ENCODE measurements at places on chromosomes 16 and 17. TPM values are rescaled to one million over a fixed set of nuclear protein-coding genes. Genes with fewer than 3 reads are reported as not detected.

- no peak for DNase-seq
These were observed 10.3 kb upstream of the MRPL58 start for GRCh38 chr17:75001915-75002843.

RAC3 gene
- polyA plus RNA-seq, result 3.3 TPM

- no peak for DNase-seq
These were observed 271.0 kb downstream of the C16orf95 start for GRCh38 chr16:87046235-87046634.

GRCh38 chr16:3732171-3732570 lies 14.8 kb upstream of the TRAP1 start:
- no peak for DNase-seq

GRCh38 chr16:58518083-58518979 lies 3.0 kb downstream of the SETD6 start:
- DNase-seq, result no peak

- no peak for DNase-seq
These were observed 17.3 kb downstream of the XYLT1 start for GRCh38 chr16:17453364-17454038.

DNA sequence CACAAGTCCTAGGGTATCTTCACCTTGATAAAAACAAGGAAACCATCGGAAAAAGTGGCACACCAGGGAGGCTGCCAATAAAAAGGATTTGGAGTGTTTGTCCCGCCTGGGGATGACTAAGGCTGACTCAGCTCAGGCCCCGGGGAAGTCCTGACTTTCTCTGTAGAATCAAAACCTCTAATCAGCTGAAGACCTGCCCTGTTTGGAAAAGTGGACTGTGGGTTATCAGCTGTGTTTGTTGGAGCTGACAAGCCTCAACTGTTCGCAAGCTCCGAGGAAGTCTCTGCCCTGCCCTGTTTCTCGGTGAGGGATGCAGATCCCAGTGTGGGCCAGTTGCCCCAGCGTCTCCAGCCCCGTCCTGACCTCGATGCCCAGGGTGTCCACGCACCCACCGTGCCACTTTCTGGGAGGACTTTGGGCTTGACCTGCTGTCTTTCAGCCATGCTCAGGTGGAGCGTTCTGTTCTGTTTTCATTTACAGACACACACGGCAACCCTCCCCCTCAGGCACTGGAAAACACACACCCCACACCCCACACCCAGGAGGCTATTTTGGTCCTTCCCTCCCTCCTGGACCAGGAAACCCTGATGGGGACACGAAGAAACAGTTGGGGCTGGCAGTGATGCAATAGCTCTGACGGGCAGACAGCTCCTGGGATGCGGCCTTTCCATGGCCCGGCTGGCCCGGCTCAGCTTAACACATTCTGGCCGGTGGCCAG lies 27.6 kb upstream of the PITPNA start:
- peak; percentile 67 for DNase-seq

DNA sequence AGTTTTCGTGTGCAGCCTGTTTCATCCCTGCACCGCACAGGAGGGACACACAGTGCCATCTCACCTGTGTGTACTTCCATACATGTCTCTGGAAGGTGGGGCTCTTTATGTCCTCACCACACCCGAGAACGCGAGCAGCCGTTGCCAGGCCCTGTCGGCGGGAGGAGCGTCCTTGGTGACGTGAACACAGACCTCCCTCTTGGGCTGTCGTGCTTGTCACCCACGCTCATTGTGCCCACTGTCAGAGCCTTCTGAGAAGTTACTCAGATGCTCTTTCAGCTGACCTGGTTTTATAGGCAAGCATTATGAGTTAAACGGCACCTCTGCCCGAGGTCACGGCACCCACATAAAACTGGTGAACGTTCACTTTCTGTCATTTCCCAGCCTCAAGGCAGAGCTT lies 40.2 kb downstream of the ZNF750 start:
- no peak for DNase-seq

GRCh38 chr17:55783684-55784245 lies 32.9 kb downstream of the PCTP start:
- DNase-seq, result peak; percentile 81

TPSAB1 gene
- 5.8 TPM for polyA plus RNA-seq

DNA sequence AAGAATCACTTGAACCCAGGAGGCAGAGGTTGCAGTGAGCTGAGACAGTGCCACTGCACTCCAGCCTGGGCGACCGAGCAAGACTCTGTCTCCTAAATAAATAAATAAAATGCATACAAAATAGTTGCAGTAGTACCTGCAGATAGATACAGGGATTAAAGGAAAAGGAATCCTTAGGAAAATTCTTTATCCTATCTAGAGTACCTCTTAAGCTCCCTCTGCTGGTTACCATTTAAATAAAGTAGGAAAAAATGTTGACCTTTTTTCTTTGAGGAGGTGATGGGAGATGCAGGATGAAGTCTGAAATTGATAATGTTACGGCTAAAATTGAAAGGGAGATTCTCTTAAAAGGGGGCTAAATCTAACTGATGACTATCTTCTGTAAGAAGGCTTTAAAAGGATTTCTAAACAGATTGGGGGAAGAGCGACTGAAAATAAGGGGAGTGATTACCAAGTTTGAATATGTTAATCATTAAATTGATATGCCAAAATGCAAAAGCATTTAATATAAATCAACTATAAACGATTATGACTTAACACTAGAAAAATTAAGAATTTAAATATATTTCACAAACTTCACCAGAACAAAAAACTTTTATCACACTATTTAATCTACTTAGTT lies 29.4 kb downstream of the C16orf87 start:
- DNase-seq, result no peak

- DNase-seq, result no peak
These were observed 10.0 kb upstream of the SKAP1 start for GRCh38 chr17:48439875-48440505.

ADAT1 gene
- polyA plus RNA-seq, result 6.1 TPM

GRCh38 chr17:36946726-36947091 lies 2.0 kb upstream of the AATF start:
- no peak for DNase-seq

- no peak for DNase-seq
These were observed 26.0 kb downstream of the PIMREG start for GRCh38 chr17:6470146-6470718.

SPATA22 gene
- polyA plus RNA-seq, result 0.37 TPM

GRCh38 chr17:1561420-1562175 lies 994 bp downstream of the PITPNA start:
- DNase-seq, result no peak

DNA sequence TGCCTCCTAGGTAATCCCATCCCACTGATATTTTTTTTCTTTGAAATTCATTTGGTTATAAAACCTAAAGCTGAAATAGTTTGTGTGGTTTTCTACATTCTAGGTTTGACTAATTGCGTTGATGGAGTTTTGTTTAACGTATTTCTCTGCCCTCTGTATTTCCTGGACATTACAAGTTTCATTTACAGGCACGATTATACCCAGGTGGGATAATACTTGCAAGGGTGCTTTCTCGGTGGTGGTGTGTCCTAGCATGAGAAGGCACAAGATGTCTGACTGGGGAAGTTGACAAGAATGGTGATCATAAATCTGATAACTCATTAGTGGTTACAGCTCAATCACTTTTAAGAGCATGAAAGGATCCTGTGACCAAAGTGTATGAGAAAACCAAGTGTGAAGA lies 45.0 kb downstream of the DYNLRB2 start:
- DNase-seq, result no peak

DNA sequence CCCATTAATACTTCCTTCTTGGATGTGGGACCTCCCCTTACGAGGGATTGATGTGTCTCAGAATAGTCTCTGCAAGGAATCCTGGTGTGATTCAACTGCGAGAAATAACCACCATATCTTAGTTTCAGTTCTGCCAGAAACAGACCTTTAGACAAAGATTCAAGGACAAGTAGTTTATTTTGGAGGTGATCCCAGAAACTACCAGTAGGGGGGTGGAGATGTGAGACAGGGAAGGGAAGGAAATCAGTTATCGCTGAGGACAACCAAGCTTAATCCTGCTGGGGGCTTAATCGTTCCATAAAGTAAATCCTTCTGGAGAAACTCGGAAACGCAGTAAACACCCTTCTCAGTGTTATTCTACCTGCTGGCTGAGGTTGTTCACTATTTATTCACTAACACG lies 5.0 kb upstream of the SDR42E1 start:
- DNase-seq, result peak; percentile 29

DNA sequence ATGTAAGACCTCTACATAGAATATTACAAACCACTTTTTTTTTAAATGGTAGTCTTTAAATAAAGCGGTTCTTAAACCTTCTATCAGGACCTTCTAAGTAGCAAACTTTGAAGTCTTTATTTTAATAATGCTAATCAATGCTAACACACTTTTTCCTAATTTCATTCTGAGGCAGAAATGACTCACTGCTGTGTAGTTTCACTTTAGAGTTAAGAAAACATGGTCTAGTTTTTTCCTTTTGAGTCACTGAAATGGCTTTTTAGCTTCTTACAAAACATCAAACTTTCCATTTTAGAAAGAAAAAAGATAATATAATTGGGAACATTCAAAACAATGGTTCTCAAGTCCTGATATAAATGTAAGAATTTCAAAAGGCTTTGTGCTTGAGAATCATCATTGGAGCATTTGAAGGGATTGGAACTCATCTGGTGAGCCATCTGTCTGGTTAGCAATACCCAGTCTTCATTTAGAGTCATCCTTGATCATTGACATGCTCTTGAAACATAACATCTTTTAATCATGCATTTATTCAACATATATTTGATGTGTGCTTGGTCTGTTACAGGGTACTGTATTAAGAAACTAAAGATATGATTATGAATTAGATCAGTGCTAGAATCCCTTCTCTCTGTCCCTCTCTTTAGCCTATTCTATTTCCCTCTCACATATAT lies 258.3 kb upstream of the MON1B start:
- no peak for DNase-seq

DNA sequence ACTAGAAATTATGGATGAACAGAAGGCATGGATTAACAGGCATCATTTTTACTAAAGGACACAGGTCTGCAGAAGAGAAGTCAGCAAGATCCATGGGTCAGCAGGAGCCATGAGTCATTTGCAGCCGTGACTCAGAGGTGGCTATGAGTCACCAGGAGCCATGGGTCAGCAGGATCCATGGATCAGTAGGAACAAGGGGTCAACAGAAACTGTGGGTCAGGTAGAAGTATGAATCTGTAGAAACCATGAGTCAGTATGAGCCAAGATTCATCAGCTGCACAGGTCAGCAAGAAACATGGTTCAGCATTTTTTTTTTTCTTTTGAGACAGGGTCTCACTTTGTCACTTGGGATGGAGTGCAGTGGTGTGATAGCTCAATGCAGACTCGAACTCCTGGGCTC lies 58.2 kb upstream of the HS3ST4 start:
- no peak for DNase-seq

CACNA1H gene
- 7.1 TPM for polyA plus RNA-seq

PPP1R1B gene
- 2.1 TPM for polyA plus RNA-seq

DNA sequence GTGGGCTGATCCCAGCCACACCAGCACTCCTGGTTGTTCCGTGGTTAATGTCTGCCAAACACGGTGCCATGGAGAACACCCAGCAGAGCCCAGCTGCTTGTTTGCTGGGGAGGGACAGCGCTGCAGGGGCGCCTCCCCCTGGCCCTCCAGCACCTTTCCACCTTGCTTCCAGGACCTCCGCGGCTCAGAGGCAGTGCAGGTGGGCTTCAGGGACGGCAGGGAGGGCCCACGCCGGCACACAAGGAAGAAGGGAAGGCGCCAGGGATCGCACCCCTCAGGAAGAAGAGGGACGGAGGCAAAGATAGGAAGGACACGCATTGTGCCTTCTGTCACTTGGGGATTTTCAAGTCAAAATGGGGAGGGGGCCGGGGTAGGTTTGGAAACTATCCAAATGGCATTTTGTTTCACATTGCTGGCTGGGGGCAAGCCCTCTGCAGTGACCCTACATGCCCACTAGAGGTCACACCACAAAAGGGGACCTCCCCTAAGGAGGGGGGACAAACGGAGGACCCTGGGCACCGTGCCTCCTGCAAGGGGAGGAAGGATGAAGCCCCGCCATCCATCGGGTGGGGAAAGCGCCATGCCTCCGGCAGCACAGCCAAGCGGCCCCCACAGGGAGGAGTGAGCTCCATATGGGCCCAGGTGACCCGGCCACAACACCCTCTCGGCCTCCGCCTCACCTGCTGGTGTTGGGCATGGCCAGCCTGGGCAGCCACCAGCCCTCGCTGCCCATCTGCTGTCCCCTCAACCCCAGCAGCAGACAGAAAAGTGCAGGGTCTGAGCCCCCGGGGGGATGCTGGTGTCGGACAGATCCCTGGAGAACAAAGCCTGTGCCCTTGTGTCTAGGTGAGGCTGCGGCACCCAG lies 7.5 kb upstream of the C16orf95 start:
- no peak for DNase-seq

- DNase-seq, result no peak
These were observed 217.4 kb upstream of the TNRC6C start for GRCh38 chr17:77741109-77741508.

DNA sequence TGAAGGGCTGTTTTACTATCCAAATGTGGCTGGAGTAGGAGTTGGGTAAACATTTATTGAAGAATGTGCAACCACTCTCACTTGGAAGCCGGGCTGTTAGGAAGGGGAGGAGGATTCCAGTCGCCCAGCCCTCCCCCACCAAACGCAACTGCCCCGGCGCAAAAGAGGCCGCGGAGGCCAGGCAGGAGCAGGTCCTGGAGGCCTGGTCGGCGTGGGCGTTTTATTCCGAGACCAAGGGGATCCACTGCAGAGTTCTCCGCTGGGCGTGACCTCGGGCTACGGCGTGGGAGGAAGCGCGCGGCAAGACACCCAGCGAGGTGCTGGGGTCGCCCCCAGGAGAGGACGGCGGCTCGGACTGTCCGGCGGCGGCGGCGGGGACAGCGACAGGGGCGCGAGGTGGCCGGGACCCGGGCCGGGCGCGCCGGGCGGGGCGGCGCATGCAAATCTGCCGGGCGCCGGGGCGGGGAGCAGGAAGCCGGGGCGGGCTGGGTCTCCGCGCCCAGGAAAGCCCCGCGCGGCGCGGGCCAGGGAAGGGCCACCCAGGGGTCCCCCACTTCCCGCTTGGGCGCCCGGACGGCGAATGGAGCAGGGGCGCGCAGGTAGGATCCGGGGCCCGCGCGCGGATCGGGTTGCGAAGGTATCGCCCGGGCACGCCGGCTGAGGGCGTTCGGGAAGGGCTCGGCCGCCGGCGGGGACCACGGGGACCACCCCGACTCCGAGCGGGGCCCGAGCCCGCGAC lies at the start of gene IL4R:
Gene IL4R (plus strand): TSS at position 553 of the 739 bp plus-strand sequence. CDS start 26,230 bp downstream, outside the sequence.
- peak; percentile 76 for DNase-seq

DNA sequence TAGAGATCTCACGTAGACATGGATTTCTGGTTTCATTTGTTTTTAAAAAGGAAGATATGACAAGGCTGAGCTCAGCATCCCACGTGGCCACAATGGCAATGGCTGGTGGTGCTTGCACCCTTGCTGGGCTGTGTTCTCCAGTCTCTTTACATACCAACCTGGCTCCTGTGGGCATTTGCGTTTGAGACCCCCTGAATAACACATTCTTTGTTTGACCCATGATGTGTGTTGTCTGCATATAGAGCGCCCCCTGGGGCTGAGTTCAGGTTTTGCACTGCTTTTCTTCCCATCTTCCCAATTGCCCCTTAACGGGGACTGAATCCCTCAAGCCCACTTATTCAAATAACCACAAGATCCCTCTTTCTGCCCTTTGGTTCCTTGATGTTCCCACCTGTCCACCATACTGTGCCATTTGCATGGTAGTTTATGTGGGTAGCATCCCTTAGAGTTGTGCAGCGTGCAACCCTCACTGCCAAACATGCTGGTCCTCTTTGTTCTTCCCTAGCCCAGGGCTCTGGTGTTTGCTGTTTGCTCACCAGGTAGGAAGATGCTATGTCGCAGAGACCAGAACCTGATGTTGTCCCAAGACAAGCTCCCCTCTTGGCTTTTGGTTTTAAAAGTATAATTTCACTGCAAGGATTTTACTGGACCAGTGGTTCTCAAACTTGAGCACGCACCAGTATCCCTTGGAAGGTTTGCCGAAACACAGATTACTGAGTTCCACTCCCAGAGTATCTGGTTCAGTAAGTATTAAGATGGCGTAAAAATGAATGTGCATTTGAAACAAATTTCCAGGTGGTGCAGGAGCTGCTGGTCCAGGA lies 38.5 kb upstream of the NKD1 start:
- no peak for DNase-seq
